ENCODE measurements at places on chromosomes 6 and 20.

DNA sequence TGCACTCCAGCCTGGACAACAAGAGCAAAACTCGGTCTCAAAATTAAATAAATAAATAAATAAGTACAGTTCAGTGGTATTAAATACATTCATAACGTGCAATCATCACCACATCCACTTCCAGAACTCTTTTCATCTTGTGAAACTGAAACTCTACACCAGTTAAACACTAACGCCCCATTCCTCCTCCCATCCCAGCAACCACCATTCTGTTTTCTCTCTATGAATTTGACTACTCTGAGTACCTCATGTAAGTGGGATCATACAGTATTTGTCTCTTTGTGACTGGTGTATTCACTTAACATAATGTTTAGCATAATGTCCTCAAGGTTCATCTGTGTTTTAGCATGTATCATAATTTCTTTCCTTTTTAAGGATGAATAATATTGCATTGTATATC lies 29.1 kb upstream of the SCML4 start:
- no peak for DNase-seq

DNA sequence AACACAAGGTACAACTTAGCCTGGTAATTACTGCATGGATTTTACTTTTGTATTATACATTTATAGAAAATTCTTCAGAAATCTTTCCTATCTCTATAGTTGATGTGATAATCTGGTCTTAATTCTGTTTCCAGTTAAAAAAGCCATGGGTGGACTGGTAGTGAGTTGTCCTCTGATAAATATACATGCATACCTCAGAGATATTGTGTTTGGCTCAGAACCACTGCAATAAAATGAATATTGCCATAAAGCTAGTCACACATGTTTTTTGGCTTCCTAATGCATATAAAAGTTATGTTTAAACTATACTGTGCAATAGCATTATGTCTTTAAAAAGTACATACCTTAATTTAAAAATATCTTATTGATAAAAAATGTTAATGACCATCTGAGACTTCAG lies 708.6 kb upstream of the MARCKS start:
- DNase-seq, result no peak

- no peak for DNase-seq
Observed at GRCh38 chr6:106903299-106903698, 71.2 kb downstream of the CD24 start.

DNA sequence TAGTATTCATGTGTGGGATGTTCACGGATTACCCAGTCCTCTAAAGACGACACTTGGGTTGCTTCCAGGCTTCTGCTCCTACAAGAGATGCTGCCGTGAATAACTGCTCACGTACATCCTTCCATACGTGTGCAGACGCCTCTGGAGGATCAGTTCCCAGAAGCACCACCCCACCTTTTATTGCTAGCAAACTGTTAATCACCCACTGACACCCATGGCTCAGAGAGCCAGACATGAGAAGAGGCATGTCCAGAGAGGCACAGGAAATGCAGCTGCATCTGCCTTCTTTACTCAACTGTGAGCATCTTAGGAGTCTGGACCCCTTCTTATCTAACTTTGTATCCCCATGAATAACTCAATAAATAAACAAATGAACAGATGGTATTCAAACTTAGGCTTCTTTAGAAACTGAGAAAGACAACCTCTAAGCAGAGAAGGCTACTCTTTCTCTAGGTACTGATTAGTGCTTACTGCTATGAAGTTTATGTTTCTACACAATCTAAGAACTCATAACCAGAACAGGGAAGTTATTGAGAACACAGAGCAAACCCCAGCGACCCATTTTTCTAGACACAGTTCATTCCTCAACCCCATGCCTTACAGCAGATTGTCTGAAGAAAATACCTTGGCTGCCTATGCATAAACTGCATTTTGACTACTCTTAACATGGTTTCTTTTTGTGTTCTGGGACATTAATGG lies 228.7 kb upstream of the RREB1 start:
- DNase-seq, result no peak

DNA sequence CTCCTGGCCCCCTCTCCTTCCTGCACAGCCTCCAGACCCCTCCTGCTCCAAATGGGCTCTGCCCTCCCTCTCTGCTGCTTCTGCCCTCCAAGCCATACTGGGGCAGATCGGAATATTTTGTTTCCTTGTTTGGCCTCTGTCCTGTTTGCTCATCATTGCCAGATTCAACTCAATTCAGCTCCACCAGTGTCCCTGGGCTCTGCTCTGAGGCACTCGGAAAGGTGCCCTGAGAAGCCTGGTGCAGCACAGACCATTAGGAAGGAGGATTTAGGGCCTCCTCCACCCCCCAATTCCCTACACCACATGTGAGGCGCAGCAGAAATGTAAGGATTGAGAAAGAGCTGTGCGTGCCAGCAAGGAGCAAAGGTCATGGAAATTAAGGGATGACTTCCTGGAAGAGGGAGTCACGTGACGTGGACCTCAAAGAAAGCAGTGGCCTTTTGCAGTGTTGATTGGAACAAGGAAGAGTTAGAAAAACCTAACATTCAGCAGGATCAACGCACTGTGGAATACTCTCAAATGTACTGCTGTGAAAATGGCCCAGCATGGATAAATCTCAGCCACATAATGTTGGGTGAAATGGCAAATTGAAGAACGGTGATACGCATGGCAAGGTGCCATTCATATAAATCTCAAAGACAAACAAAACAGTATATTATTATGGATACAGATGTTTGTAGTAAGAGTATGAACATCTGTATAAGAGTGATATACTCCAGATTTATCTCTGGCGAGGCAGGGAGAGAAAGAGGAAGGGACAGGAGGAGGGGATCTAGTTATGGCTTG lies 229.5 kb upstream of the RNF24 start:
- DNase-seq, result no peak

DNA sequence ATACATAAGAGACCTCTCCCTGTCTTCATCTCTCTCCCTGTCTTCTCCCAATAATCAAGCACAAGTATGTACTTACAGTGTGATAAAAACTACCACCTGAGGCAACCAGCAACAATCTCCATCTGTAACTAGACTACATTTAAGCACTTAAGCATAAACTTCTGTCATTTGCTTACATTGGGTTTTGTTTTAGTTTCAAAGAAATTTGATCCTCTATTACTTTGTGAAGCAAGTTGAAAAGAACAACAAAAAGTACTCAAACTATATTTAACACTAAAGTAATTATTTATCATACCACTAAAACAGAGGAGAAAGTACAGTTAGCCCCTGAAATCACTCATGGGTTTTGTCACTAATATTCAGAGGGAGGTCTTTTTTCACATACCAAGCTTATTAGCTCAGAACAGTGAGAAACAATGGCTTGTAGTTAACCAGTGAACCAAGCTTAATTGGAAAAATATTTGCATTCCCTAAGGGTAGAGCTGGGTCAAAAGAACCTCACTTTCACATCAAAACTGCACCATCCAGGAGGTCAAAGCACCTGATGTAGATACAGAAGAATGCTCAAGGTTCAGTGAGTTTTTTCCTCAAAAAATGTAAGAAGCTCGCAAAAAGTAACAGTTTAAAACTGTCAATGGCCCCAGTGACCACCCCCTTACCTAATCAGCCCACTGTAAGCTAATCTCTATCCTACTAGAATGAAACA lies 34.1 kb downstream of the DCDC2 start:
- DNase-seq, result no peak

DNA sequence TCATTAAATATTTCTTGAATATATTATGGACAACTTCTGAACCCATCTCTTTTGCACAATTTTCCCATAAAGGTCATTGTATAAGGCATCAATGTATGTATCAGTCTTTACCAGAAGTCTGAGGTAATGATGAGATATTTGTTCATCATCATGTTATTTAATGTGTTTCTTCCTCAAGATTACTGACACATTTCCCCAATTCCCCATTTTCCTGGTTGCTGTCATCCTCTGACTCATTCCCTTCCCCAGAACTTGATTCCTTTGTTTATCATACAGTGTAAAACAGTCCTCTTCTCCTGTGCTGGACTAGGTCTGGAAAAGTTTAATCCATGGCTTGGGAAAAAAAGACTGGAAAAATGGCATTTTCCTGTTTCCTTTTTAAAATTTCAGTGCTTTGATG lies 107.9 kb upstream of the FLRT3 start:
- no peak for DNase-seq

GRCh38 chr6:74280130-74280692 lies 584.2 kb downstream of the CD109 start:
- DNase-seq, result no peak

DNA sequence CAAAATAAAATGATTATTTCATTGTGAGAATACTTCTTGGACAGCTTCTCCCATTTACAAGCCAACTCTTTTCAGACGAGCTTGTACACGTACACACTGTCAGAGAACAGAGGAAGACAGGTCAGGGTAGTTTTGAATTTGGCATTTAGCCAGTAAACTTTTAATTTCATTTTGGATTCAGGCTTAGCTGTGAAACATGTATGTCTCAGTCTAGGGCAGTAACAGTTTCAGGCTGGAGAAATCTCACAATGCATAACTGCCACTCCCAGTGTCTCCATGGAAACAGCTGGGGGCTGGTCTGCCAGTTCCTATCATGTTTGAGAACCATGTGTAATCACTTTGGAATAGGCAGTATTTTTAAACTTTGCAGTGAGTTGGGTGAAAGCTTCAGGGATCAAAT lies 22.0 kb upstream of the QKI start:
- DNase-seq, result no peak

DNA sequence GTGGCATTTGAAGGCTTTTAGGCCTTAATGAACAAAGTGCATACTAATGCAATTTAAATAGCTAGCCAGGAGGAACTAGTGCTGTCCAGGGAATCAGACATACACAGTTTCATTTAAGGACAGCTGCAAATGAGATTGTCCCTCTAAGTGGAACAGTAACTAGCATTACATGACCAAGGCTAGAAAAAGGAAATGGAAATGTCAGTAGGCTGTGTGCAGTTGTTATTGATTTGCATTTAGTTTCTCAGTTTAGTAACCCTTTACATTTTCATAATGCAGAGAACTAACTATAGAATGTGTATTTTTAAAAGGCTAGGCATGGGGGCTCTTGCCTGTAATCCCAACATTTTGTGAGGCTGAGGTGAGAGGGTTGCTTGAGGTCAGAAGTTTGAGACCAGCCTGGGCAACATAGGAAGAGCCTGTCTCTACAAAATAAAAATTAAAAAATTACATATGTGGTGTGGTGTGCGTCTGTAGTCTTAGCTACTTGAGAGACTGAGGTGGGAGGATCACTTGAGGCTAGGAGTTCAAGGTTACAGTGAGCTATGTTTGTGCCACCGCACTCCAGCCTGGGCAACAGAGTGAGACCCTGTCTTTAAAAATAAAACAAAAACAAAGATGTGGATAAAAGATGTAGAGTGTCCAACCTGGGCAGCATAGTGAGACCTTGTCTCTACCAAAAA lies 468.0 kb downstream of the UTRN start:
- DNase-seq, result no peak

DNA sequence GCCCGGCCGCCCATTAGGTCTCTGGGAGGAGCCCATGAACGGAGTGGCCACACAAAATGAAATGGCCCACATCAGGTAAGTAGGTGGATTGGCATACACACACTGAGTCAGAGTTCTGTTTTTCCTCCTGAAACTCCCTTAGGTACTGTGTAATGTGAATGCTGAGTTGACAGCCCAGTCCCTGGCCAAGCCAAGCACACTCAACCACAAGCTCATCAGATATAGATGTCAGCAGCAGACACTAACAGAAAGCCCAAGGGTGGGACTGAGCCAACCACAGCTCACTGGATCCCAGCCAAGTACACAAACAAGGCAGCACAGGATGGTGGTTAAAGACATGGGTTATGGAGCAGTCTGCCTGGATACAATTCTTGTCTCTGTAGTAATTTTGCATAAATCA lies 403.4 kb downstream of the GJA1 start:
- DNase-seq, result no peak

- no peak for DNase-seq
Observed at GRCh38 chr6:10138917-10139316, 276.0 kb downstream of the TFAP2A start.
